ENCODE measurements at places on chromosomes 4 and X.

GRCh38 chr4:157219711-157220370, 687 bp upstream of the GRIA2 start:
- DNase-seq, result no peak

- no peak for DNase-seq
These were observed 17.2 kb upstream of the MYOZ2 start for GRCh38 chr4:119118397-119118796.

GRCh38 chrX:45889471-45889870, 655.8 kb downstream of the ZNF674 start:
- no peak for DNase-seq

DNA sequence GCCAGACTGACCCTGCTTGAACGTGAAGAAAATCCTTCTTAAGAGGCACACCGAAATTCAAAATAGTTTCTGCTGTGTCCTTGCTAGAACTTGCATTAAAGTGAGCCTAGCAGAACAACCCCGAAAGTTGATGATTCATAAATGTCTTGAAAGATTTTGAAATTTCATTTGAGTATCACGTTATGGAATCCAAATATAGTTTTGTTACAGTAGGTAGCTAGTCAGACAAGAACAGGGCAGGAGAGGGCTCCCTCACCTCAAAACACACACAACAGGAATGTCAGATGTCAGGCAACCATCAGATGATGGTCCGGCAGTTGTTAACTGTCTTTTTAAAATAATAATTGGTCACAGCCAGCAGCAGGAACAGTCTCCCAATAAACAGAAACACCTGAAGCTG, 259.6 kb upstream of the GNPDA2 start:
- no peak for DNase-seq

- no peak for DNase-seq
These were observed 120.1 kb downstream of the NHS start for GRCh38 chrX:17495052-17495451.

GRCh38 chr4:169272265-169272886, 1.6 kb upstream of the SH3RF1 start:
- DNase-seq, result no peak

GRCh38 chr4:101037249-101037648, 310.1 kb downstream of the PPP3CA start:
- DNase-seq, result no peak

GRCh38 chr4:7907142-7907541, 32.5 kb downstream of the AFAP1 start:
- no peak for DNase-seq

DNA sequence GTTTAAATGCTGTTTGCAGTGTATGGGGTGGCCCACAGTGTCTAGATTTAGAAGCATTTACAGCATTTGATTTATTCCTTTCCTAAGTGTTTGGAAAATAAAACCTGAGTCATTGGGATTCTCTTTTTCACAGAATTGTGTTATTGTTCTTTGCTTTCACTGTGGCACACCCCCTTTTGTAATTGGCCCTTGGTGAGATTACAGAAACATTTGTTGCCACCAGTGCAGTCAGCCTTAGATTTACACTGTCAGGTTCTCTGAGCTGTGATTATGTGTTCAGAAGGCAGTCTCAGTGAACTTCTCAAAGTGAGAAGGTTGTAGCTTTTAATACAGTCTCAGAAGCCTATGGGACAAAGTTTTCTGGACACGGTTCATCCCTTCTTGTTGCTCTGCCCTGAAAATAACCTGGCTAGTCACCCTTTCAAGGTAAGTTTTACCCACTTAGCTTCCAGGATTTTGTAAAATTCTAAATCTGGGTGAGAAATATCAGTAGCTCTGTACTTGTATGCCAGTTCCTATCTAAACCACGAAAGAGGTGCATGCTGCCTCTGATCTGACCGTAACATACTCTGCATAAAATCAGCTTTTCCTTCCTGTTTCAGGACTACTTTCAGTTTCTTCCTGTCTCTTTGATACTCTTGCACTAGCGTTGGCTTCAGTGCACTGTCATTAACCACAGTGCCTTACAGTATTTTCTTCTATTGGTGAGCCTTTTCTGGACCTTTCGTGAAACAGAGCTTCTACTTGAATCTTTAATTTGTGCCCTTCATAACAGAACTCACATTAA, 12.6 kb downstream of the RUFY3 start:
- DNase-seq, result no peak

- DNase-seq, result no peak
These were observed 63.3 kb upstream of the ANXA10 start for GRCh38 chr4:168028970-168029597.

GRCh38 chrX:136608295-136608933, 39.5 kb upstream of the CD40LG start:
- no peak for DNase-seq

DNA sequence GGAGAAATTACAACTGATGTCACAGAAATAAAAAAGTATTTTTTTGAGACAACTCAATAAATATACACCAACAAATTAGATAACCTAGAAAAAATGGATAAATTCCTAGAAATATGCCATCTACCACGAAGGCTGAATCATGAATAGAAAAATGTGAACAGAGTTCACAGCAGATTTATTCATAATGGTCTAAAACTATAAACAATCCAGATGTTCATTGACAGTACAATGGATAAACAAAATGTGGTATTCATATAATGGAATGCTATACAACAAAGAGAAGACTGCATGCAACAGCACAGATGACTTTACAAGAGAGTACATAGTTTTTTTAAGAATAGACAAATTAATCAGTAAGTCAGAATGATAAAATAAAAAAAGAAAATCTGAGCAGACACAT, 55.2 kb downstream of the CLOCK start:
- DNase-seq, result no peak

DNA sequence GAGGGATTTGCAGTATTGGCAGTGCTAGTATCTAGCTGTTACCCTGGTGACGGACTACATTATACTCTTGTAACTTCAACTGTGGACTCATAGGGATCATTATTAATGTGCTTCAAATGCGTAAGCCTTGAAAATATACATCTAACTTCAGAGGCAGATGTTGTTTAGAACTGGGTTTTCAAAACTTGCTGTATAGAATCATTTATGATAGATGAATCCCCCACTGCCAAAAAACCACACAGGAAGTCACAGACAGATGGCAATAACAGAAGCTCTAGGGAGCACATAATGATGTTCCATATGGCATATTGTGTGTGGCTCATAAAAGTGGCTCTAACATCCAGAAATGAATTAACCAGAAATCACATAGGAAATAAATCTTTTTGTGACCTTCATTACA, 62.3 kb upstream of the RELL1 start:
- no peak for DNase-seq

GRCh38 chr4:150962245-150962644, 52.8 kb downstream of the LRBA start:
- no peak for DNase-seq

DNA sequence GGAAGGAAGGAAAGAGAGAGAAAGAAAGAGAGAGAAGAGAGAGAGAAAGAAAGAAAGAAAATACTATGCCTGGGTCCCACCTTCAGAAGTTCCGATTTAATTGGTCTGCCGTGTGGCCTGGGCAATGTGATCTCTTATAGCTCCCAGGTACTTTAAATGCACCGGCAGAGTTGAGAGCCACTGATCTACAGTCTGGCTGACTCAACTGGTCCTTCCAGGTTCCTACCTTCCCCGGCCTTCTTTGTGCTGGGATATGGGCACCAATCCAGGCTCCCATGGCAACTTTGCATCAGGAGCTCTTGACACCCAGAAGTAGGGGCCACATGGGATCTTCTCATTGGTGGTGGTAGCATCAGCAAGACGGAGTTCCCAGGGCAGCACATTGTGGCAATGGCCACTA, 186.5 kb upstream of the ATP6AP2 start:
- DNase-seq, result no peak

DNA sequence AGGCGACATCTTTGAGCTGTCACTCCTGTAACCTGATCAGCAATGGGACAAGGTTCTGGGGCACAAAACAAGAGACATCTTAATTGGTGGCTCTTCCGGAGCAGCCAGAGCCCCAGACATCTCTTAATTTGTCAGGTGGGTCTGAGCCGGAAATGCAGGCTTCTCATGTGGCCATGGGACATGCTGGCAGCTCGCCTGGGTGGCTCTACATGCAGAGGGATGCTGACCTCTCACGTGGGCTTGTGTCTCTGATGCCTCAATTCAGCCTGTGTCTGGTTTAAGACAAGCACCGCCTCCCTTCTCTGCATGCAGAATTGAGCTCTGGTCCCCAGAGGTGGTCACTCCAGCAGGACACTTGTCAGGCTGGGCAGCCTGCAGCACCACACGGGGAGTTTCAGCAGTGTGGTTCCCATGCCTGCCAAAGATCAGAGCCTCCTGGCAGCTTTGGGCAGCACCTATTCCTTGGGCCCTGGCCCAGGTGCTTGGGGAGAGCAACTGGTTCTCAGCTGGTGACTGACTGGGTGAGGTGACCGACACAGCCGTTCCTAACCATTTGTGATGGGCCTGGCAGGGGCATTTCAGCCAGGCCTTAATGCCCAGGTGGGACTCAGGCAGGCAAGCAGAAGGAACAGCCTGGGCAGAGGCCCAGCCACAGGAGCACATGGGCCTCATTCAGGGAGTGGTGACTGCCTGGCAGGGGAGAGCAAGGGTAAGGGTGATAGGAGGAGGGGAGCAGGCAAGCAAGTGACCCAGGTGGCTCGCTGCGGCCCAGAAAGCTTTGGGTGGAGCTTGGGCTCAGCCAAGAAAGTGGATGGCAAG, 53.4 kb downstream of the HMX1 start:
- DNase-seq, result no peak

GRCh38 chr4:98969878-98970785, 25.4 kb upstream of the METAP1 start:
- DNase-seq, result no peak

DNA sequence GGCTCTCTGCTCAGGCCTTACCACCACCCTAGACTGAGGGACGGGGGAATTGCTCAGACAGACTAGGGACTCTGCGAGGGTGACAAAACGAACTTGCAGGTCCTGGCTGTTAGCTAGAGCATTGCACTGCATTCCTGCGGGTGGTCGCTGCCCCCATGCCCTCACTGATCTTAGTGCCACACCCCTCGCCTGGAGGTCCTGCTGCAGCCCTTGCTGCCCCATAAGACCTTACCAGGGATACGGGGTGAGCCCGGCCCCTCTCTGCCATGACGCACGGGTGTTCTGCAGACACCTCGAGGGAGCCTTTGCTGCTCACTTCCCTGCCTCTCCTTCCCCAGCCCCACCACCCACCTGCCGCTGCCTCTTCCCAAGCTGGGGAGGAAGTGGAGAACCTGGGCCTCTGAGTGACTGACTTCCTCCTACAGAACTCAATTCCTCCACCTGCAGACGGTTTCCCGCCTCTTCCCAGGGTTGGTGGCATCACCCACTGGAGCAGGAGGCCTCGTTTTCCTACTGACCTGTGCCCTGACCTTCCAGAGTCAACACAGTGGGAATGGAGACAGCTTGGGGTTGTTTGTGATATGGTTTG, 19.8 kb upstream of the TBC1D14 start:
- no peak for DNase-seq

DNA sequence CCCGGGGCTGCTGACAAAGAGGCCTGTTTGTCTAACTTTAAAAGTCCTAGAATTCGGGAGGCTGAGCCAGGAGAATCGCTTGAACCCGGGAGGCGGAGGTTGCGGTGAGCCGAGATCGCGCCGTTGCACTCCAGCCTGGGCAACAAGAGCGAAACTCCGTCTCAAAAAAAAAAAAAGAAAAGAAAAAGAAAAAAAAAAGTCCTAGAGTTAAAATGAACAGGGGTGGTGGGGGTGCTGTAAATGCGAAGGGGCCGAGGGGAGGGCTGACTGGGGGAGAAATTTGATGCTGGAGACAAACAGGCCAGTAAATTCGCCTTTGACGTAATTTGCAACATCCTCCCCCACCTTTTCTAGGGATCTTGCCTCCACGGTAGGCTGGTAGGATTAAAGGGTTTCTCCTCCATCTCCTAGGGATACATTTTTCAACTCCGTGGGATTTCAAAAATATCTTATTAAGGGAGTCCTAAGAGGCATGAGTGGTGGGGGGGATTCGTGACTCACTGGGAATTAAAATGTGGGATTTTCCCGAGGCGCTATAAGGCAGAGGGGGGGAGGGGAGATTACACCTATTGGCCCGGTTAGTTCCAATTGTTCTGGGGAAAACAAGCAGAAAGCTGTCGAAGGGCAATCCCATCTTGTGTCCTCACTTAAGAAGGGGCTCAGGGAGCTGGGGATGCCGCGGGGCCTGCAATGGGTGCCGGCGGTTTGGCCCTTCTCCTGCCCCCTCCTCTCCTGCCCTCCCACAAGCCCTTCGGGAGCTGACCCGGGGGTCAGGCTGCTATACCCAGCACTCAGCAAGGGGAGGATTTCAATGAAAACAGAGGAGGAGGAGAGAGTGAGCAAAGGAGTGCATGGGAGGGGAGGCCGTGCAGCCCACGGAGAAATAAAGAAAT, 3.0 kb upstream of the BCOR start:
- peak; percentile 10 for DNase-seq

DNA sequence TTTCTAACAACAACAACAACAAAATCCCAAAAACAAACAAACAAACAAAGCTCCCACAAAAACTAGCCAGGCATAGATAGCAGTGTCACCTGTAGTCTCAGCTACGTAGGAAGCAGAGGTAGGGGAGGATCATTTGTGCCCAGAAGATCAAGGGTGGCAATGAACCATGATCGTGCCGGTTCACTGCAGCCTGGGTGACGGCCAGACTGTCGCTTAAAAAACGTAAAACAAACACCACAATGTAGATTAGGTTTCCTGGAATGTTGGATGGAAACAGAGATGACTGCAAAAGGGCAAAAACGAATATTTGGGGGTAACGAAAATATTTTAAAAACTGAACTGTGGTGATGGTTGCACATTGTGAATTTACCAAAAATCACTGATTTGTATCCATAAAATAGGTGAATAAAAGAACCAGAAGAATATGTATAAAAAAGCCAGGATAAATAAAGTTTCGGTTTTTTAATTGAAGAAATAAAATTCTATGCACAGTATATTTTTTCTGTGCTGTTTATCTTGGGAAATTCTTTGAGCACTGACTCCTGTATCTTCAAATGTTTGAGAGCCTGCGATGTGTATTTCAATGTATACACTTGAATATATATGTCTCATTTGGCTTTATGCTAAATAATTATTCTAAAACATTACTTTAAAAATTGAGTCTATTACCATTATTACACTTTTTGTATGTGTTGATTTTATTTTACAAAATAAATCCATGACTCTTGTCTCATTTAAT, 1477.0 kb downstream of the PCDH7 start:
- DNase-seq, result no peak

GRCh38 chr4:156475322-156475721, 496.3 kb downstream of the PDGFC start:
- DNase-seq, result no peak

DNA sequence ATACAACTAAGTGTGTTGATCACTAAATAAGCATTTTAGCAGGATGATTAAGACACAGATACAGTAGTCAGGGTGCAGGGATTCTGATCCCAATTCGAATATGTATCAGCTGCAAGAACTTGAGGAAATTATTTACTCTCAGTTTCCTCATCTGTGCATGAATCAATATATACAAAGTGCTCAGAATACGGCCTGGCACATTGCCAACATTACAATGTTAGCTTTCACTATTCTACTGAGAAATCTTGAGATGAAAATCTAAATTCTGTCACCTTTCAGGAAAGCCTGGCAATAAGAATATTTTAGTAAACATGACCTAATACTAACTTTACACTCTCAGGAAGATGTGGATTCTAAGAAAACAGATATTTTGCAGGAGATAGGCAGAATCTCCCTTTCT, 1001.6 kb upstream of the IGFBP7 start:
- no peak for DNase-seq
